H4 (cell line): ENCODE measurements at places on chromosomes 16 and 17.

DNA sequence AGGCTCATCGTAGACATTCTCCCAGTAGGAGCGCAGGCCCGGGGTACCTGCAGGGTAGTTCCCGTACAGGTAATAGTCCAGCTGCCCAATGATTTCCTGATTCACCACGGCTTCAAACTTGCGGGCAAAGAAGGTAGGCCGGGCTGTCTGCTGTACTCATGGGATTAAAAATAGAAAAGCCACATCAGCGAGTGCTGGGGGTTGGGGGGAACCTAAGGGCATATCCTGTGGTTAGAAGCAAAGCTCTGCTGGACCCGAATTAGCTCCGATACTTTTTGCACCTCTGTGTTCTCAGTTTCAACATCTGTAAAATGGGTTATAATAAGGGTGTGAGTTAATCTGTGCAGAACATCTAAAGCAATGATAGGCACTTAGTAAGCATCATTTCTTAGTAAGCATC lies 336.2 kb downstream of the XYLT1 start:
- DNase-seq: no peak

GRCh38 chr17:35065880-35066279 lies 2.4 kb upstream of the RFFL start:
- no peak for DNase-seq

DNA sequence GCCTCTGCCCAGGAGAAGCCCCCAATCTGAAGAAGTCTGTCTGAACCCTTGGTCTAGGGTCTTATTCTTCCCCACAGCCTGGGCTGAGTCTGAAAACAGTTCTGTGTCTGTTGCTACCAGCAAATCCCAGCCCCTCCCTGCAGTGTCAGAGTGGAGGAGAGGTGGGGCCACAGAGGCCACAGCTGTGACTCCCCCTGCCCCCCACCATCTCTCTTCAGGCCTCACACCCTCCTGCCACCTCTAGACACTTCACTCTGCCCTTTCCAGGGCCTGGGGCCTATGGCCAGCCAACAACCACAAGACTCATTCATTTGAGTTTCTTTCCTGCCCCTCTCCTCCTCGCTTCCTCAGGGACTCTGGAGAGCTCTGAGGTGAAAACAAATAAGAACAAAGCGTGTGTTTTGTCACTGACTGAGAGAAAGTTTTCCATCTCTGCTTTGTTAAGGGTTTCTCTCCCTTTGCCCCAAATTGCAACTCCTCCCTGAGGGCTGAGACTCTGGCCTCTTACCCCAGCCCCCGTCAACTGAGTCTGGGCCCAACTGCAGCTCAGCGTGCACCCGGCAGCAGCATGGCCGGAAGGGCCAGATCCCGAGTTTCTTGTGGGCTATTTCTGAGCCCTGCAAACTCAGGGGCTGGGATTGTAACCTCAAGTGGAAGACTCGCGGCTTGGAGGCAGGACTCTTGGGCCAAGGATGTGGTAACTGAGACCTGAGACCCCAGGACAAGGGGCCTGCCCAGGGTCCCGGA lies 13.2 kb downstream of the C17orf50 start:
- DNase-seq: no peak

DNA sequence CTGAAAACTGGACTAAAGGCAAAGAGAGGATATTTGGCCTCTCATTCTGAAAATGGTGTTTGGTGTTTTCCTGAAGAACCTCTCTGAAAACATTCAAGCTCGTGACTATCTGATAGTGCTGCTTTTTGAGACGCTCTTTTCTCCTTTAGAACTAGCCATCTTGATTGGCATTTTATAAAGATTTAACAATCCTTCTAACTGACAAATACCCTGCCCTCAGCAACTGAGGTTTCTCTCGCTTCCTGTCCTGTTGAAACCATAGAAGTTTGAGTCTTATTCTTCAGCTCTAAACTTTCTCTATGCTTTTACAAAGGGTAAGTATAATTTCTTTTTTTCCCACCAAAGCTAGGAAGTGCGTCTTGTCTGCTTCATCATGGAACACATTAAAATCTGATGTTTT lies 13.3 kb downstream of the CNEP1R1 start:
- DNase-seq: no peak
